Kidney capillary endothelial cell (primary cell): ENCODE measurements at places on chromosomes 7 and 10.

DNA sequence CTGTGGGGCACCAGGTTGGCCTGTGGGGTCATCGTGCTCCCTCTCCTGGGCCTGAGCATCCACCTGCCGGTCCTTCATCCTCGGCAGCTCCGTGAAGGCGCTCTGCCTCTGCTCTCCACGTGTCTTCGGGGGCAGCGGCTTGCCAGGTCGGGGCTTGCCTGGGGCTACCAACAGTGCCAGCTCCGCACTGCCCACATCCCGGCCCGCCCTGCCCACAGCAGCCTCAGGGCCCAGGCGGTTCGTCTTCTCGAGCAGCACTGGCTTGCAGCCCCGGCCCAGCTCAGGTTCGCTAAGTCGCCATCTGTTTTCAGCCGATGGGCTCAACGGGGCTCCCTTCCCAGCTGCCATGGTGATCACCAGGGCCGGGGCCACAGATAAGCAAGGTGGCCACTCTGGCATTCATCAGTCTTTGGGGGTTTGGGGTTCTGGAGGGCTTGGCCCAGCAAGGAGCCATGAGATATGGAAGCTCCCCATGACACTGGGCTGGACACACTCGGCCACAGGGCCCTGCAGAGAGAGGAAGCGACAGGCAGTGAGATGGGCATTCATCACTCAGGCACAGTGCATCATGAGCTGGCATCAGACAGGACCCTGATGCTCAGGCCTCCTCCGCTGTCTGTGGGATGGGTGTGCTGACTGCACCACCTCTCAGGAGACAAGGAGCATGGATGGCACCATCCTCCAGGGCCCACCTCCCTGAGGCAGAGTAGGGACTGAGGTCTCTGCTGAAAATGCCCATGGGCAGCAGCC, 15.5 kb downstream of the ZNF488 start:
- no peak for DNase-seq

DNA sequence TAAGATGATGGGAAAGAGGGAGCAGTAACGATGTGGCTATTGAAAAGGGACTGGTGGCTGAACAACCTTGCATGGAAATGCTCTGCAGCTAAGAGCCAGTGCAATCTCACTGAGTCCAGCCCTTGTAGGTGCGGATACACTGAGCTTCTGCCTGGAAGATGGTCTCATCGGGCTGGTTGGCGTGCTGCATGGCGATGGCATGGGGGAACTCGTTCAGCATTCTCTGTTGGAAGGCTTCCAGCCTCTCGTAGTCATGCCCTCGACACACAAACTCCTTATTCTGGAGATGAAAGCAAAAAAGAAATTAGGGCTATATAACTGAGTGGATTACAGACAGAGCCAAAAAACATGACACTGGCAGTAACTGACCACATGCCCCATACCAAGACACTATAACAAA, 197.8 kb upstream of the IMMP2L start:
- no peak for DNase-seq

DNA sequence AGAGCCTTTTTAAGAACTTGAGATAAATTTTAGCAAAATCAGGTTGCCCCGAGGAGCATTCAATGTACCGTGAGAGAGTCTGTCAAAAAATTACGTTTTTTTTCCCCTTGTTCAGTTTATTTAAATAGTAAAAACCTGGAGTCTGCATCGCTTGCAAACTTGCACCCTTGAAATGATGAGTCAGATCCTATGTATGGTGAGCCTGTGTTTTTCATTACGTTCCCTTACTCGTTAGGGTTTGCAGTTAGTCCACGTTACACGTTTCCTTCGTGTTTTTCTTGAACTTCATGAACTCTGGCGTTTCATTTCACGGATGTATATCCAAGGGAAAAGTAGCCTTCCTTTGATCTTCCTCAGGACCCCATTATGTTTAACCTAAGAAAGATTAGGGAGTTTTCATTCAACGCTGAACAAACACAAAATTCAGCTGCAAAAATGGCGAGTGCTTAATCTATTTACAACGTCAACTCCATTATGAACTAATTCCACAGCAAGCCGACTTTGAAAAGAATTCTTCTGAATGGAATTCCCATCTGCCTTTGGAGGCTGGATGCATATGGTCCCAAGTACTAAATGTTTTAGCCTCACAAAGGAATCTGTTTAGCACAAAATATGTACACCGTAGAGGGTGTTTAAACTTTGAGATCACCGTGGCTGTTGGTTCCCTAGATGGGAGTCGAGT, 182.4 kb downstream of the MYOF start:
- no peak for DNase-seq

- no peak for DNase-seq
Observed at GRCh38 chr7:131767591-131767990, 211.2 kb upstream of the PODXL start.

- DNase-seq = peak; percentile 40
Observed at GRCh38 chr7:17769918-17770317, 170.4 kb downstream of the SNX13 start.

DNA sequence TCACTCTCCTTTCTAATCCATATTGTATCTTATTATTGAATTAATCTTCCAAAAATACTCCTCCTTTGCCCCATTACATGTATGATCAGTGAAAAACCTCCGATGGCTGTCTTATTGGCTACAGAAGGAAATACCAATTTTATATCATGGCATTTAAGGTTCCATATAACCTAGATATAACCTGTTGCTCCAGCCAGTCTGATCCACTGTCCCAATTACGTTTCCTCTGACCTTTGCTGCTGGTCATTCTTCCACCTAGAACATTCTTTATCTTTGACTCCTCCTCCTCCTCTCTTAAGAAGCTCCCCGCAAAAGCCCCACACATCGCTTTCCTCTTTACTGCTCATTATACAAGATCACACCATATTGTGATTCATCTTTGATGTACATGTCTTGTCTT, 161.5 kb downstream of the RNLS start:
- DNase-seq = no peak

- DNase-seq = no peak
Observed at GRCh38 chr7:6651851-6652445, 14.8 kb downstream of the ZNF316 start.

- no peak for DNase-seq
Observed at GRCh38 chr7:105931179-105931578, 31.9 kb upstream of the CDHR3 start.

GRCh38 chr7:101258243-101258731, 13.4 kb upstream of the FIS1 start:
- no peak for DNase-seq

DNA sequence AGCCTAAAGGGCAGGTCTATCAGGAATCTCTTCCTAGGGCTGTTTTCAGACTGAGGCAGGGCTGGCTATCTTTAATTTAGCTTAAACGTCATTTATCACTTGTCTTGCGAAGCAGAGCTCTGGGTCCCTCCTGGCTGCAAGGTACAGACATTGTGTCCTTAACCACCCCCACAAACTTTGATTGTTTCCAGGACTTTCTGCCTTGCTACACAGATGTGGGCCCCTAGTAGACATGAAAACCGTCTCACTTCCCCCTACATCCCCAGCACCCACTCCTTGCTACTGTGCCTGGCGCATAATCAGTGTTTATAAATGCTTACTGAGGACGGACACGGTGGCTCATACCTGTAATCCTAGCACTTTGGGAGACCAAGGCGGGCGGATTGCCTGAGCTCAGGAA, 54.5 kb downstream of the PIP4K2A start:
- DNase-seq = no peak

DNA sequence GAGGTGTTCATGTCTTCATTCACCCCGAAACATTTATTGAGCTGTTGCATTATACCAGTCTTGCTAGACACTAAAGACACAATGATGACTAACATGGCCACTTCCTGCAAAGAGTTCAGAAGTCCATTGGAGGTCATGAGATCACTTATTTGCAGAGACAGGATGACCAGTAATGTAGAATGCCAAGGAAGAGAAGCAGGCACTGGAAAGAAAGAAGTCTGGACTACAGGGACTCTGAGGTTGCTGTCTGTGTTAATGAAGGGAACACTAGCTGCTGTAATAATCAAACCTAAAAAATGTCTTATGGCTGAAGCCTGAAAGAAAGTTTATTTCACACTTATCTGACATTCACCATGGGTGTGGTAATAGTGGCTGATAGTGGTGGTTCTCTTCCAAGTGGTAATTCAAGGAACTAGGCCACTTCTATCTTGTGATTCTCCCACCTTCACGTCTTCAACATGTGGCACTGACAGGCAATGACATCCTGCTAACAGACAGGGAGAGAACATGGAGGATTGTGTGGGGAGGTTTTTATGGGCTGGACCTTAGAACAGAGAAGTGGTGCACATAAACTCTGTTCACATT, 89.2 kb upstream of the MKLN1 start:
- peak; percentile 87 for DNase-seq

DNA sequence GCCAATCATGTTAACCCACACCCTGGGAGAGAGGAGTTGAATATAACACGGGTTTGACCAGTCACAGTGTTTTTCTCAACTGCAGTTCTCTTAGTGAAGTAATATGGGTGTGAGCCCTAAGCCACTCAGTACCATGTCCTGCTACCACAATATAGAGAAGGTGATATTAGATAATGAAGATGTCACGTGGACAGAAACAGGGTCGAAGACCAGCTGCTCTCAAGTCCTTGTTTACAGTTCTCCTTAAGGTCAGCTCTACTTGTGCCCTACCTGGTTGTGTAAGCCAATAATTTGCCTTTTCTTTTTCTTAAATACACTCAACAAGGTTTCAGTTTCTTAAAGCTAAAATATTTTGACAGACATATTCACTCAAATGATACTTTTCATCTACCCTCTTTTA, 128.3 kb upstream of the POT1 start:
- DNase-seq = no peak

DNA sequence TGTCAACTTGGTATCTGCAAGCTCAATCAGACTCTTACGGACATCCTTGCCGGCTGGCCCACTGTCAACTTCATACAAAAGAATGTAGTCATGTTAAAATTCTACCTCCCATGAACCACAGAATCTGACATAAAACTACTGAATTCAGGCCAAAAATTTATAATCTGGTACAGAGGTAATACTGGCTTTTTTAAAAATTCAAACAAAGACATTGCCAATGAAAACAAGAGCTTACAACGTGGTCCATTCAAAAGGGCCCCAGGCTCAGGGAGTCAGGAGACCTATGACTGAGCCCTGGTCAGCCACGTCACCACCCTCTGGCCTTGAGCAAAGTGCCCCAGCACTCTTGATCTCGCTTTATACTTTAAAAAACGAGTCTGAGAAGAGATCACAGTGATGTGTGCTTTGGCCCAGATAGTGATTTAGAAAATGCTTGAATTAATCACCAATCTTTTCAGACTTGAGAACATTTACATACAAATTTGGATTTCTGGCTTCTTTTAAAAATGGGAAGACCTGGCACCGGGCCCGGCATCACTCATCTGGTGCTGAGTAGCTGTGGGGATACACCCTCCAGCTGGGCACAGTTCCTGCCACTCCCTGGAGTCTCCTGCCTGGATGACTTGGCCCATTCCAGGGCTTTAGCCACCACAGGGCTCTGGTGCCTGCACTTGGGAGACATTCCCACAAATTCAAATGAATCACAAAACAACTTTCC, 94.1 kb downstream of the PIP4K2A start:
- peak; percentile 77 for DNase-seq

DNA sequence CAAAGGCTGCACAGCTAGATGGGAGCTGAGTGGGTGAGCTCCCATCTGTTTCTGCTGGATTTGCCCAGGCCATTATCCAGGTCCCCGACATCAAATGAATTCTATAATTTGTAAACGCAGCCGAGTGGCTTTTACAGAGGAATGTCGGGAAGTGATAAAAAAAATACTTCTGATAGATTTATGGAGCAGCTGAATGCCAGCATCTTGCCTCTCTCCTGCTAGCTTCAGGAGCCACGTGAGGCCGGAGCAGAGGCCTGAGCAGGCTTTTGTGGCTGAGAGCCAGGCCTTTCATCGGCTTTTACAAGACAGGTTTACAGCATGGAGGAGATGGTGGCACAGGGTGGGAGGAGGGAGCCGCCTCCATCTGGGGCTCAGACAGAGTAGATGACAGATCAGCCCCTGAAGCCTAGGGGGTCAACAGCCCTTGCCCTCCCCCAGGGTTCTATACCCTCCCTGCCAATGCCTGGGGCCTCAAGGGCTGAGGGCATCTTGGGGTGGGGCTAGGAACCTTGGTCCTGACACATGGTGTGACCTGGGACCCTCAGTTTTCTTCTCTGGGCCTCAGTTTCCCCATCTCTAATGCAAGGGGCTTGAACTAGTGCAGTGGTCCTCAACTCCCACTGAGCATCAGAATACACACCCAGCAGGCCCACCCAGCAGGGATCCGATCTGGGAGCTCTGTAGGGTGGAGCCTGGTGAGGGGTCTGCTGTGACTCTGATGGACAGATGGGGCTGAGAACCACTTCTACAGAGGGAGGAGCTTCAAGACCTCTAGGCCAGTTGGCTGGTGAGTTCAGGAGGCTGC, 44.2 kb upstream of the PCBD1 start:
- DNase-seq = no peak

DNA sequence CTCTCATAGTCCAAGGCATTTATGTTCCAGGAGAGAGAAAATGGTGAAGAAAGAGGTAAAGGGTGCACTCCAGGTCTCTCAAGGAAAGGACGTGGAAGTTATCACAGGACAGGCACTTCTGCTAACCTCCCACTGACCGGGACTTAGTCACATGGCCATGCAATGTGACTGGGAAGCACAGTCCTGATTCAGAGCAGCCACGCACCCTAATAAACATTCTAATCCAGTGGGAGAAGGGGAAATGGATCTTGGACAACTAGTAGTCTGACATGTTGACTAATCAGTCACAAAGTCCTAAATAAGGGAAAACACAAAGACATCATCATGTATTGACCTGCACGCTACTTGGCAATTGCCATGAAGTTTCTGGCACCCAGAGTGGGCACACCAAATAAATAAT, 417.5 kb upstream of the ZMIZ1 start:
- no peak for DNase-seq

GRCh38 chr10:119139464-119140067, 25.9 kb downstream of the SFXN4 start:
- peak; percentile 28 for DNase-seq

- DNase-seq = no peak
Observed at GRCh38 chr7:66054063-66054462, 21.6 kb upstream of the ASL start.

- DNase-seq = no peak
Observed at GRCh38 chr10:33710006-33710405, 375.5 kb upstream of the NRP1 start.

DNA sequence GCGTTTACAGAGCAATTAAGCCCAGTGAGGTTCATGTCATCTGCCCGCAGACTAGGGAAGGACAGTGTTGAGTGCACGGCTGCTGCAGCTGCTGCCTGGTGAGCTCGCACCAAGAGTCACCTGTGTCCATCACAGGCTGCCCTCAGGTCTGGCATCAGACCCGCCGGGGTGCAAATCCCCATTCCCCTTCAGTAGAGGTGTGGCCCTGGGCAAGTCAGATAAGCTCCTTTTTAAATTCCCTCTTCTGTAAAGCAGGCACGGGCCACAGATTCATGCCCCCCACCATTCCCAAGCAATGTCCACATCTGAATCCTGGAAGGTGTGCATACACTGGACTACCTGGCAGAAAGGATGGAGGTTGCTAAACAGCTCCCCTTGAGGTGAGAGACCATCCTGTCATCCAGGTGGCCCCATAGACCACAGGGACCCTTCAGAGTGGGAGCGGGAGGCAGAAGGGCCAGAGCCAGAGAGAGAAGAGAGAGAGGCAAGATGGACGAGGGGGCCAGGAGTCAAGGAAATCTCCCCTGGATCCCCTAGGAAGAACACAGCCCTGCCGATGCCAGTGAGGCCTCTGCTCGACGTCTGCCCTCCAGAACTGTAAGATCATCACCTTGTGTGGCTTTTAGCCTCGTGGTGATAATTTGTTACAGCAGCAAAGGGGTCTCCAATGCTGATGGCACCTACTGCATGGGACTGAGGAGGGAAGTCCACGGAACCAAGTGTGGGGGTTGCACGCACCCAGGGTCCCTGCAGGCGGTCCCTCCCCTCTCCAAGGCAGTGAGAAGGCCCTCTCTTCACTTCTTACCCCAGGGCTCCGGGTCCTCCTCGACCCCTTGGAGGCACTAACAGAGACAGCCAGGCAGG, 168.8 kb downstream of the TCERG1L start:
- DNase-seq = no peak
